ENCODE measurements at places on chromosomes 5 and 9.

GRCh38 chr9:114026335-114026734, 51.8 kb downstream of the AMBP start:
- no peak for DNase-seq

- no peak for DNase-seq
Measured at GRCh38 chr5:66246608-66247007, 102.5 kb downstream of the SREK1 start.

DNA sequence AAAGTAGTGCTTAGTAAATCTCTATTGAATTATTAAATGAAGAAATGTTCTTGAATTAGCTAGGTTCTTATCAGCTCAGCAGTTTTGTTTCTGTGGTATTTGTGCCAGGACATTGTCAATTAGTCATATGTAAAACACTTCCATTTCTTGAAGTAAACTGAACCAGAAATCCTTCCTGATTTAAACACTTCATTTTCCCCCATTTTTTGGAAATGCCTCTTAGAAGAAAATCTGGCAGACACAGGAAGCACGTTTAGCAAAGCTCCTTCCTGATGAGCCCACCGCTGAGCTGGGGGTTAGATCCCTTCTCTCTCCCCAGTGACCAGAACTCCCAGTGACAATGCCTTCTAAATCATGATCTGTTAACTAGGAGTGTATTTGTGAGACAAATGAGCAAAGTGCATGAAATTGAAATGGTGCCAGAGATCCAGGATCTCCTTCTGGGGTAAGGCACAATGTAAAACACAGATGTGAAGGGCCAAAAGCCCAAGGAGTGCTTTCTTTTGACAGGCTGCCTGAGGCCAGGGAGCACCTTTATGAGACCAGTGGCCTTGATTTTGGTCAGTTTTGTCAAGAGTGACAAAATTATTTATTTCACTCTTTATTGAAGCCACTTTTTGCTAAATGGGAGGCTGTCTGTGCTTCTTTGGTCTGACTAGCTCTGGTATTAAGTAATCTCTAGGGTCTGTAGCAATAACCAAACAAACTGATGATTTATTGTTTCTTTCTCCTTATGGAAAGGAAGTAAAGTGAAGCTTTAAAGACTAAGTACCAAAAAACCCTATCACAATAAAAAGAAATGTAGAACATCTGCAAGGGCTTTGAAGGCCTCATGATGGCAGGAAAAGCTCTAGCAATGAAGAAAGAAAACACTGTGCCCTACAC, 25.5 kb upstream of the RUSC2 start:
- no peak for DNase-seq

GRCh38 chr9:100459963-100460362, 13.0 kb upstream of the TMEFF1 start:
- DNase-seq = no peak

- DNase-seq = no peak
Measured at GRCh38 chr5:533243-533954, 9.2 kb upstream of the SLC9A3 start.

- DNase-seq = no peak
Measured at GRCh38 chr5:67000794-67001475, 195.7 kb downstream of the CD180 start.

DNA sequence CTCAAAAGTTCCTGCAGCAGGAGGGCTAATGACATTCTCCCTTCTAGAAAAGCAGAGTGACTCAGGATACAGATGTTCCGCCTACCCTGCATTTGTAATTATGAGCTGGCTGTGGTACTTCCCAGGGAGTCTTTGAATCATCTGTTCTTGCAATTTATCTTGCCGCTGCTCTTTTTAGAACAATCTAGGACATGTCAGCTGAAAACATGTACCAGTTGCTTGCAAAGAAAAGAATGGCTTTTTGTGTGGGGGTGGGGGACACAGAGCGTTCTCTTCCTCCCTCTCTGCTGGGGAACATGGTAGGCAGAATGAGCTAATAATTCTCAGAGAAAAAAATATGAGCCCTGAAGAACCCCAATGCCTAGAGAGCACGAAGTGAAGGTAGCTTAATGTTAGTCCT, 51.7 kb upstream of the TUT7 start:
- DNase-seq = peak; percentile 8

- DNase-seq = no peak
Measured at GRCh38 chr9:84206801-84207370, 133.7 kb downstream of the SLC28A3 start.

GRCh38 chr9:68869022-68869421, 144.9 kb downstream of the PRKACG start:
- no peak for DNase-seq

DNA sequence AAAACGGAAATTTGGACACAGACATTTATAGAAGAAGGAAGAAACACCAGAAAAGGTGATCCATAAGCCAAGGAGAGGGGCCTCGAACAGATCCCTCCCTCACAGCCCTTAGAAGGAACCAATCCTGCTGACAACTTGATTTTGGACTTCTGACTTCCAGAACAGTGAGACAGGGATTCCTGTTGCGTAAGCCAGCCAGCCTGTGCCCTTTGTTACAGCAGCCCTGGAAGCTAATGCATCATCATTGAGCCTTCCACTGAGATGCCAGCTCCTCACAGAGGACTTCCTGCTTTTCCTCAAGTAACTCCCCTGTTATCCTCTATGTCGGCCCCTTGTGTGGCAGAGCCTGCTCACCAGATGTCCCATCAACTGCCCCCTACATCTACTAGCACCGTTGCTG, 94.1 kb downstream of the JMY start:
- DNase-seq = no peak

- DNase-seq = no peak
Measured at GRCh38 chr9:95118596-95118995, 198.9 kb downstream of the FANCC start.

DNA sequence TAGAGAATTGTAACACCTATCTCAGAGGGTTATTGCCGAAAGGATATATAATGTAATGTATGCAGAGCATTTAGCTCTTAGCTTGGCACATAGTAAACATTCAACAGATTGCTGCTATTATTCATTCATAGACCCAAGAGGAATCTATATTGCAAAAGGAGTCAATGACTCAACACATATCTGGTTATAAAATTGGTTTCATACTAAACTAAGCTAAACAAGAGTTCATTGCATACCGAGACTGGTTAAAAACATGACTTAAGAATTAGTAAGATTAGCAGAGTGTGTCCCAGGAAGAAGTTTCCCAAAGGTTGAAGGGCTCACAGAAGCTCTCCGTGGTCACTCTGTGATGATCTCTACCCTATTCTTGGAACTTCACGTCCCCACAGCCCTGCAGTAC, 339.6 kb upstream of the CCNH start:
- no peak for DNase-seq

DNA sequence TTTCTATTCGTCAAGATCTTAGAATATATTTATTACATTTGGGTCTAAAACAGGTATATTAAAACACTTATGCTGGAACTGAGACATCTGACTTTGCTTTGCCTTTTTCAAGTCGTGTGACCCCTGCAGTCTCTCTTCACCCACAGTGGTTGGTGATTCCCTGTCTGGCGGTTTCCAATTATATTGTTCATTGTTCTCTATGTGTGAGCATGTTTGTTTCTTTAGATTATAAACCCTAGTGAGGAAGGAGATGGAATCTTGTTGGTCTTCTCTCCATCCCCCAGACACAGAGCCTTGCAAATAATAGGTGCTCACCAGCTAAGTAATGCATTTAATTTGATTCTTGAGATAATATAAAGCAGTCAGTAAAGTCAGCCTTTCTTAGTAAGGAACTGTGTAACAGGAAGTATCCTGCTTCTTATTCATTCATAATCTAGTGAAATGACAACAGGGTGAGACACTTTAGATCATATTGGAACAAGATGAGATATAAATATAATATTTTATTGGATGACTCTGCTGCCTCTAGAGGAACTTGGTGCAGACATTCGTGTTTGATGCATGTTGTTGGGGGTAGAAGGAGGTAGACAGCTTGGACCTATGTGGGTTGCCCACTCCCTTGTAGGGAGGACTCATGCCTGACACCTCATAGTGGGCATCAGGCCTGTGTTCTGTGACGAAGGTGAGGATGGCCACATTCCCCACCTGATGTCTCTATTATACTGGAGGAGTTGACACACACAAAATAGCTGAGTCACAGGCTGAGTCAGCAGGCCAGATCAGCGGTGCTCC, 88.1 kb downstream of the FGF1 start:
- peak; percentile 19 for DNase-seq

DNA sequence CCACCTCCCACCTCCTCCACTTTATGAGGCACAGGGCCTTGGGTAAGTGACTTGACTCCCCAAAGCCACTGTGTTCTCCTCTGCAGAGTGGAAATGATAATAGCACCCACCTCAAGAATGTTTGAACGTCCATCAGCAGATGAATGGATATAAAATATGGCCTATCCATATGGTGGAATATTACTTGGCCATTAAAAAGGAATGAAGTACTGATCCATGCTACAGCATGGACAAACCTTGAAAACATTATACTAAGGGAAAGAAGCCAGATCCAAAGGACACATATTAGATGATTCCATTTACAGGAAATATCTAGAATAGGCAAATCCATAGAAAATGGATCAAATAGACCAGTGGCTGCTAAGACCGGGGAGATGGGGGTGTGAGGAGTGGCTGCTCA, 50.2 kb downstream of the CFAP77 start:
- no peak for DNase-seq

GRCh38 chr5:159465604-159466003, 135.3 kb upstream of the IL12B start:
- DNase-seq = no peak

- DNase-seq = no peak
Measured at GRCh38 chr9:138044485-138045383, 167.2 kb downstream of the CACNA1B start.

GRCh38 chr9:78848061-78848460, 551.1 kb downstream of the PSAT1 start:
- DNase-seq = no peak

DNA sequence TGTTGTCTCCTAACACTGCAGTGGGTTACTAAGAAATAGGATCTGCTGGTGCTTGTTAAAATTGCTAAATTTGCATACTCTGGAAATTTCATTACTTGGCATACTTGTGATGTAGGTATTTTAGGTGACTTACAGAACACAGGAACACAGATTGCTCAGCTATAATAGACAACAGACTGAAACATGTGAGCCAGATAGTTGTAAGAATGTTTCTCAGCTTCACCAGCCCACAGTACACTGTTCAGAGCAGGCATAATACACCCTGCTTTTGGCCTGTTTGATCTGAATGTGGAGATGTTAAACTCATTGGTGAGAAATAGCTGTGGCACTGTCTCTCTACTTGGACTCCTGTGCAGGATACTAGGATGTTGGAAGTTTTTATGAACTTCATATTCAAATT, 275.7 kb downstream of the CSNK1G3 start:
- no peak for DNase-seq

DNA sequence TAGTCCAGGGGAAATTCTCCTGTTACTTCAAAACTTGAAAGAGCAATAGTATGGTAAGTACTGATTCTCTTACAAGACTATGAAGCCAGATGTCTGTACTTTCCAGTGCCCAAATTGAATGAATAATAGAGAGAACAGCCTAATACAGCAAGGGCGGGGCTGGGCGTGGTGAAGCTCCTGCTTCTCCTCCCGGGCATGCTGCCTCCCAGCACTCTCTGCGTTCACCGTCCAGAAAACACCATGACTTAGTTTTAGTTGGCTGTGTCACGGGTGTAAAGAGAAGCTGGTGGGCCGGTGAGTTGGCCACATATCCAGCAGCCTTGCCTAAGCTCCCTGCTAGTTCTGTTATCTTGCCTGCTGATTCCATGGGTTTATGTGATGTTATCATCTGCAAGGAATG, 40.7 kb upstream of the ADAMTS2 start:
- no peak for DNase-seq

GRCh38 chr5:81315336-81315735, 13.9 kb downstream of the ZCCHC9 start:
- no peak for DNase-seq

- no peak for DNase-seq
Measured at GRCh38 chr5:162684145-162684544, 616.6 kb downstream of the GABRG2 start.

- DNase-seq = no peak
Measured at GRCh38 chr9:99416007-99416406, 193.9 kb downstream of the SEC61B start.

DNA sequence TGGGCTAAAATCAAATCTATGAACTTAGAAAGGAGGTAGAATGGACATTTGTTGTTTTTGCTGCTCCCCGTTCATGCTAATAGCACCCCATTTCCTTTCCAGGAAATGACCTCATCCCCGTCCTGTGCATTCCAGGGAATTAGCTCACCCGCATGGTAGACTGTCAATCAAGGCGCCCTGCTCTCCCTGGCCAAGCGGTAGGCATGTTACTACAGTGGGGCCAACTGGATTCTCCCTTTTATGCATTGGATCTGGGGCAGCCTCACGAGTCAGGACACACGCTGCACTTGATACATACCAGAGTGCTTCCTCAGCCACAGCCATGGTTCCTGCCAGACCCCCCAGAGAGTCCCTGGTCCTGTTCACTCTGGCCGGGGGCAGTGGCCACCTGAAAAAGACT, 111.0 kb upstream of the PTCH1 start:
- DNase-seq = no peak

- no peak for DNase-seq
Measured at GRCh38 chr9:94687451-94687850, 39.0 kb upstream of the AOPEP start.

GRCh38 chr9:137972355-137972987, 94.9 kb downstream of the CACNA1B start:
- no peak for DNase-seq

DNA sequence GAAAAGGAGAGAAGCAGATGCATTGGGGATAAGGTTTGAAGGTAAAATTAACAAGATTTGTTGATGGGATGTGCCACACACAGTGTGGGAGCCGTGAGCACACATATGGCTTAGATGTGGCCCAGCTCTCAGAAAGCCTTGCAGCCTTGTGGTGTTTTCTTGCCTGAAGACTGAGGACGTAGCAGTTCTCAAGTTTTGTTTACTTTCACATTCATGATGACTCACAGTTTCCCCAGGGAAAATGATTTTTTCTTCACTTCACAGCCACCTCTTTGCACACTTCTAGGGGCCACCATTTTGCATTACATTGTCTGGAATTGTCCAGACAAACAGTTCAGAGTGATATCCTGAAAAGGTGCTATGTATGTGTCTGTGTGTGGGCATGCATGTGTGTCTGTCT, 126.2 kb downstream of the BASP1 start:
- DNase-seq = no peak

GRCh38 chr9:17394881-17395510, 183.9 kb upstream of the SH3GL2 start:
- no peak for DNase-seq

- DNase-seq = no peak
Measured at GRCh38 chr5:149546974-149547373, 4.3 kb downstream of the CSNK1A1 start.

Measured in stimulated activated naive CD8-positive, alpha-beta T cell treated with anti-CD3 and anti-CD28 coated beads, Interleukin-15, Interleukin-2, amounts not matched to agents 100 U/mL and 50 U/mL, for 24 hours (primary cell).